LHCN-M2 (cell line): ENCODE measurements at places on chromosomes 12 and 14.
A peak's percentile ranks its signal among the peaks of the same experiment; 100 is the strongest.

DNA sequence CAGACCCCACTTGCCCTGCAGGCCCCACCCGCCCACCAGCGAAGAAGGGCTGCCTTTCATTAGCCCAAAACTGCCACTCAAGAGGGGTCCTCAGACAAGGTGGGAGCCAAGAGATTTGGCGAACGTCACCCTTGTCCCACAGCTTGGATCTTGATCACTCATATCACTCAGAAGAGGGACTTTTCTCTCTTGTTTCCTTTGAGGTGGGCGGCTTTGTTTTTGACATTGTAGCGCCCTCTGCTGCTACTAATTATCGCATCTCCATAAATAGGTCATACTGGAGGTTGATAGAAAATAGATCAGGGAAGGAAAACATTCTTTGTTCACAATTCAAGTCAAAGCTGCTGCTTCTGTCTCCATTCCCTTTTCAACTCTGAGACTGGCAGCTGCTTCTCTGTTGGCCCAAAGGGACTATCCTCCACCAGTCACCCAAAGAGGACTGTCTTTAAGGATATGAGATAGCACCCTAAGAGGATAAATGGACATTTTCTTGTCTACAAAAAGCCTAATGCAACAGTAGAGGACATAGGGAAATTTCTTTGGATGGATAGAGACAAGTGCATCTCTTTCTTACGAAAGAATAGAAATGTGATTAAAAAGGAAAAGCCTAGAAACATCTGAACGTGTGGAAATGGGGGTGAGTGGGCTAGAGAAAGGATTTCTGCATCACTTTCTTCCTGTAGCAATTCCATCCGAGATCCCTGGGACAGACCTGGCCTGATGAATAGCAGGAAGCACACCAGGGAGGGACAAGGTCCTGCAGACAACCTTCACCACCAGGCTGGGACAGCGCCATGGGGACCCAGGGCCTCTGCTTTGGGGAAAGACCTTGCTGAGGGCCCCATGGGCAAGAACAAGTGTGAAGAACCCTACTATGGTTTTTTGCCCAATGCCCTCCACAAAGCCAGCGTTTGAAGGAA, 115.8 kb downstream of the DAD1 start:
- peak; percentile 43 for DNase-seq

- DNase-seq, result peak; percentile 80
Measured at GRCh38 chr14:89507521-89507920, 90.5 kb upstream of the FOXN3 start.

DNA sequence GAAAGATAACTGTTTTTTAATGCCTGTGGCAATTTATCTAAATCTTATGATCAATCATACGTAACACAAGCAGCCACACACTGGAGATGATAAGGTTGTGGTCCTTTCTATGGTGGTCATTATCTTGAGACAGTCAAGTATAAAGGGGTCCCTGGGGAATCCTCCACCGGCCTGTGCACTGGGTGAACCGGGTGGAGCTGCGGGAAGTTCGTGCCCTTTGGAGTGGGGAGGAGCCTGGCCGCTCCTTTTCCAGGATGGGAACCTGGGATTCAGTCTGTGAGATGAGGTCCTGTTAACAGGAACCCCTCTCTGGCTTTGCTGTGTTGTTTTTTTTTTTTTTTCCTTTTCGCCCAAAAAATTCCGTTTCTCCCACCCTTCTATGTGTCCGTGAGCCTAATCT, 167.5 kb upstream of the RPL10L start:
- no peak for DNase-seq

- no peak for DNase-seq
Measured at GRCh38 chr14:81371802-81372201, 28.3 kb downstream of the STON2 start.

DNA sequence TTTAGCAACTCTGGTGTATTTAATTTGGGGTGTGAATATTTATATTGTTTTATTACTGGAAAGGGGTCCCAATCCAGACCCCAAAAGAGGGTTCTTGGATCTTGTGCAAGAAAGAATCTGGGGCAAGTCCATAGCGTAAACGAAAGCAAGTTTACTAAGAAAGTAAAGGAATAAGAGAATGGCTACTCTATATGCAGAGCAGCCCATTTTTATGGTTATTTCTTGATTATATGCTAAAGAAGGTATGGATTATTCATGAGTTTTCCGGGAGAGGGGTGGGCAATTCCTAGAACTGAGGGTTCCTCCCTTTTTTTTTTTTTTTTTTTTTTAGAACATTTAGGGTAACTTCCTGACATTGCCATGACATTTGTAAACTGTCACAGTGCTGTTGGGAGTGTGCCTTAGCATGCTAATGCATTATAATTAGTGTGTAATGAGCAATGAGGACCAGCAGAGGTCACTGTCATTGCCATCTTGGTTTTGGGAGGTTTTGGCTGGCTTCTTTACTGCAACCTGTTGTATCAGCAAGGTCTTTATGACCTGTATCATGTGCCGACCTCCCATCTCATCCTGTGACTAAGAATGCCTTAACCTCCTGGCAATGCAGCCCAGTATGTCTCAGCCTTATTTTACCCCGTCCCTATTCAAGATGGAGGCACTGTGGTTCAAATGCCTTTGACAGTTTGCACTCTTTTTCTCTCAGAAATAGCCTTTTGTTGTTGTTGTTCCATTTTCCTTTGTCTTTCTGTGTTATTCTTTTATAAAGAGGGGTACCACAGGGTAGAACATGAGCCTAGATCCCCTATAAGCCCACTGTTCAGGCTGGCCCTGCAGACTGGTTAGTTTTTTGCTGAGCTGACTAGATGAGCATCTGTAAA, 75.5 kb upstream of the DCD start:
- peak; percentile 11 for DNase-seq

DNA sequence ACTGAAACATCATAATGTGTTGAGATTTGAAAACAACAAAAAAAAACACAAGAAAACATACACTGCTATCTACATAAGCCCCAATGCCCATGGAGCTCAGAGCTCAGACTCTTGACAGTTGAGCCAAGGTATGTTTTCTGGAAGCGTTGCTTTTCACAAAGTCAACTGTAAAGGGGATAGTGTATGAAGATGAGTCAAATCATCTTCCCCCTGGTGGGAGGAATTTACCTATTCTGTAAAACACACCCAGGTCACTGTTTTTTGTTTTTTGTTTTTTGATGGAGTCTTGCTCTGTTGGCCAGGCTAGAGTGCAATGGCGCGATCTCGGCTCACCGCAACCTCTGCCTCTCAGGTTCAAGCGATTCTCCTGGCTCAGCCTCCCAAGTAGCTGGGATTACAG, 361.4 kb upstream of the DIO2 start:
- DNase-seq, result no peak

DNA sequence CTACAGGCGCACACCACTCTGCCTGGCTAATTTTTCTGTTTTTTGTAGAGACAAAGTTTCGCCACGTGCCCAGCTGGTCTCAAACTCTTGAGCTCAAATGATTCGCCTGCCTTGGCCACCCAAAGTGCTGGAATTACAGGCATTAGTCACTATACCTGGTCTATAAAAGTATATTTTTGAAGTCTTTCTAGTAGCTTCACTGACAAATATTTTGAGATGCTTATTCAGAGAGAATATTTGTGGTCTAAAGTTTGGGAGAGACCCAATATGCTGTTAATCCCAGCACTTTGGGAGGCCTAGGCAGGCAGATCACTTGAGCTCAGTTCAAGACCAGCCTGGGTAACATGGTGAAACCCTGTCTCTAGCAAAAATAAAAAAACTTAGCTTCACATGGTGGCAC, 22.0 kb upstream of the PPP1R12A start:
- no peak for DNase-seq

- DNase-seq, result peak; percentile 92
Measured at GRCh38 chr12:75816897-75817296, 214.7 kb downstream of the PHLDA1 start.

DNA sequence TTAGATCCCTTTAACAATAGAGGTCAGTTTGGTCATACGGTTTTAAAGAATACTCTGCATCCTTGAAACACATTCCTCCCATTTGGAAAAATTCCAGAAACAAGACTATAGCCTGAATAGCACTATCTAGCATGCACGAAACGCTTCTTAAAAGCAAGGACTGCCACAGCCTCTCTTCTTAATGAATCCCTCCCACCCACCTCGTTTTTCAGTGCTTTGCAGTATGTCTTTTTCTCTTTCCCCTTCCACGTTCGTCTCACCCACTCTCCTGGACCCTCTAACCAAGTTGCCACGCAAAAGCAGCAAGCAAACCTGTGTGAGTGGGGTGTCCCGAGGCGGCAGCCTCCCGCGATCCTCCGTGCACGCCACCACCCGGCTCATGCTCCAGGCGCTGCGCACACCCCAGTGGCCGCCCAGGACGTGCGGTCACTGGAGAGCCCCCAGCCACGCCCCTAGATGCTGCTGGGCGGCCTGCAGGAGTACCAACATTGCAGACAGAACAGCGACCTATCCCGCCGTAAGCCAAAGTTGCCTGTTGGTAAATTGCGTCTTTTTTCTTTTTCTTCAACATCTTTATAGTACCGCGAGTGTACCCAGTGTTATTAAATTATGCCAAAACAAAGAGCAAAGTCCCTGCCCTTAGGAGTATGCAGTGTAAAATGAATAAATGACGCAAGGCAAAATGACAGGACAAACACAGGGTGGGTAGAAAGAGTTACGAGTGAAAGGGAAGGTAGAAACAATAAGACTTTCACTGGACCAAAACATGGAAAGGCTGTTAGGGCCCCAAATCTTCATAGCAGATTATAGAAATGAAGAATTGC, at the start of gene SLC38A4:
SLC38A4 (minus strand) TSS at position 407 of the 824 bp plus-strand sequence. CDS start 32,926 bp downstream, outside the sequence.
- DNase-seq, result peak; percentile 62

GRCh38 chr14:101475456-101476257, 85.6 kb upstream of the DIO3 start:
- DNase-seq, result peak; percentile 20
